ENCODE measurements at places on chromosomes 1 and 21. TPM values are rescaled to one million over a fixed set of nuclear protein-coding genes. Genes with fewer than 3 reads are reported as not detected.

DNA sequence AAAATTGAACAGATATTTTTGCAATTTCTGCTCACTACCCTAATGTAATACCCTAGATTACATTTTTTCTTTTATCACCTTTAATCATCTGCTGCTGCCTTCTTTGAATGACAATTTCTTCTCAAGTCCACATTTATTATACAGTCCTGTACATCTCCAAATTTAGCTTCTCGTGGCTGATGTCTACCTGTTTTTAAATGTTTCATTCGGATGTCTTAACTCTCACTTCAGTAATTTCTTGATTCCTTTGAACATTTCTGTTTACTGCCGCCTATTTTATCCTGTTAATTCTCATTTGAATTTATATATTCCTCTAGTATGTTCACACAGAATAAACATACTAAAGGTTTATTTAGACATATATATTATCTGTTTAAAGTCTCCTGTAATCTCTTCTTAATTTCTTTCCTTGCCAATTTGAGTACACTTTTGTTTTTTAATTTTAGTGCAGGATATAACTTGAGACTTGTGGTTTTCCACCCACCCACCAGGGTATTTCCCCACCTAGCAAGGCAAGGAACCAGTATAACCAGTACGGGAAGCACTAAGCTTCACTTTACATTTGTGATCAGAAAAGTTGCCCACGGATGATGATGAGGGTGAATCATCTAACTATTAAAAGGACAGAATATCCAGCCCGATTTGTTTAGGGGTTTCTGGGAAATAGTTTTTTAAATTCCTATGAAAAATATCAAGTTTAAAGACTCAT is 12.7 kb downstream of the INSL5 start:
- peaks cover 12% of the 10 kb centered on the region for H3K4me1 ChIP-seq
- peak overlapping the region; percentile 43 for H3K27ac ChIP-seq
- DNase-seq = peak; percentile 2
- peak overlapping the region; percentile 44 for H3K4me3 ChIP-seq
- H3K36me3 ChIP-seq = no peaks in the 10 kb centered on the region
- no peaks in the 10 kb centered on the region for H3K27me3 ChIP-seq

DNA sequence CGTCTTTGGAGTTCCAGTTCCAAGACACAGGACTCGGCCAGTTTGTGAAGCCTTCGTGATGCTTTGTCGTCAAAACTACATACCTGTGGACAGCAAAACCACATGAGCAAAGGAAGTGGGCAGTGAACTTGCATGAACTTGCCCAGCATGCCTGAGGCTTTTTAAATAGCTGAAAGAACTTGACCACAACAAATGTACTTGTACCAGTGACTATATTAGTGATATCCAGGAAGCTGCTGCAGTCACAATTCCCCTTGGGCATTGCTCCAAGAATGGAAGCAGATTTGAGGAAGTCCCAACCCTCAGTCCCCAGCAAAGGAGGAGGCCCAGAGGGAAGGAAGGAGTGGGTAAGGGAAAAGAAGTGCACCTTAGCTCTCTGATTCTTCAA is 2.6 kb downstream of the FUCA1 start:
- H3K27me3 ChIP-seq = no peaks in the 10 kb centered on the region
- H3K27ac ChIP-seq = no peak overlapping the region
- H3K36me3 ChIP-seq = no peaks in the 10 kb centered on the region
- peak overlapping the region; percentile 35 for H3K4me3 ChIP-seq
- peaks cover 31% of the 10 kb centered on the region for H3K4me1 ChIP-seq

DNA sequence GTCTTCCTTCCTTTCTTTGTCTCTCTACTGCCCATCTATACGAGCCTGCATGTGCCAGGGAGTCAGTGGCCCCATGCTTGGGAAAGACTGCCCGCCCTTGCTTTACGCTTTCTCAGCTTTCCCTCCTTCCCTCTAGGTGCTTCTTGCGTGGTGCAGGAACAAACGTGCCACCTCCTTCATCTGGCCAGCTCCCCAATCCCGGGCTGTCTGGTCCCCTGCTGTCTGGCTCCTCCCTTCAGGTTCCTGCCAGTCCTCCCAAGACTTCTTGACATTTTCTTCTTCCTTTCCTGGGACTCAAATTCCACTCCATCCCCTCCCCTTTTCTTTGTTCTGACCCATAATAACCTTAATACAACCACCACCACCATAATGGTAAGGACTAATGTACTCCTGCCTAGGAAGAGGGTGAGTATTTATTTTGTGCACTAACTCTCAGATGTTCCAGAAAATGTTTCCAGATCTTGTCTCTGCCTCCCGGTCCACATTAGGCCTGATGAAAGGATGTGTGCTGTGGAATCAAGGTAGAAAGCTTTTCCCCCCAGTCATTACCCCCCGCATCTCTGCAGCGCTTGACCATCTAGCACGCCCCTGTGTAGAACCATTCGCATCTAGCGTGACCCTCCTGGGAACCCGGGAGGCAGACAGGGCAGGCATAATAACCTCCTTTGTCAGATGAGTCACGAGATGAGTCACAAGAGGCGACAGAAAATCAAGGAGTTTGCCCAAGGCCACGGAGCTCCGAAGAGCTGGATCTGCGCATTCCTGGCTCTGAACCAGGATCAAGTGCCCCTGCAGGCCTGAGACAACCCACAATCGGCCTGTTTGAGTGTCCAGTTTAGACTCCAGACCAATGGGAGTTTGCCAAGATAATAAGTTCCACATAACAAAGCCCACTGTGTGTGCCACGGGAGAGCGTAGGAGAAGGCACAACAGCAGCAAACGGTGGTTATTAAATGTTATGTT is 60.1 kb upstream of the NEK2 start:
- H3K27me3 ChIP-seq = no peaks in the 10 kb centered on the region
- no peaks in the 10 kb centered on the region for H3K36me3 ChIP-seq
- no peak for DNase-seq
- H3K4me3 ChIP-seq = no peak overlapping the region
- H3K4me1 ChIP-seq = peaks cover 12% of the 10 kb centered on the region

DNA sequence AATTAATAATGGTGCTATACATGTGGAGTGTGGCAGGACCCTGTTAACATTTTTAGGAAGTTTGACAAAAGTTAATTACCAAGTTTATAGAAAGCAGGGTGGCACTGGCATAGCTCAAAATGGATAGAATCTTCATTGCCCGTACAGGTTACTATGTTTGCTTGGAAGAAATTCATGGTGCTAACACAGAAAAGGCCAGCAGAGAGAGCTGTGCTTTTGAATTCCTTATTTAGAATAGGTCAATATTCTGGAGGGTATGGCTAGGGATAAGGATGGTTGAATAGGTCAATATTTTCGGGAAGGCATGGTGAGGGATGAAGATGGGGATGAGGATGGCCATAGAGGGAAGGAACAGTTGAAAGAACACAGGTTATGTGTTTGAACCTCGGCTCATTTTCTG is 345.1 kb downstream of the LMO4 start:
- H3K27me3 ChIP-seq = no peaks in the 10 kb centered on the region
- no peaks in the 10 kb centered on the region for H3K4me1 ChIP-seq

DNA sequence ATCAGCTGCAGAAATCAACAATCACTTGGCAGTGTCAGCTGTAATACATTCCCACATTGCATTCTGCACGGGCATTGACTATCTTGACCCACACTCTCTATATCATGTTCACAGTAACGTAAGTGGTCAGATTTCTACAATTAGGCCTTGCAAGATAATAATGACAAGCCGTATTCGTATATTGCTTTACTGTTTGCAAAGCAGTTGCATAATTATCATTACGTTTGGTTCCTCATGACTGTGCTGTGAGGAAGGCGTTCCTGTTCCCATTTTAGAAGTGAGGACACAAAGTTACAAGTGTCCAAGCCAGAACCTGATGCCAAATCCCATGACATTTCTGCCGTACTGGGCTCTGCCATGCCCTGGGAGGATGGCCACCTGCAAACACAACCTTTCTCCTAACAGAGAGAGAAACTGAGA is 53.5 kb upstream of the TARBP1 start:
- H3K27ac ChIP-seq = peak overlapping the region; percentile 3
- no peak for DNase-seq

DNA sequence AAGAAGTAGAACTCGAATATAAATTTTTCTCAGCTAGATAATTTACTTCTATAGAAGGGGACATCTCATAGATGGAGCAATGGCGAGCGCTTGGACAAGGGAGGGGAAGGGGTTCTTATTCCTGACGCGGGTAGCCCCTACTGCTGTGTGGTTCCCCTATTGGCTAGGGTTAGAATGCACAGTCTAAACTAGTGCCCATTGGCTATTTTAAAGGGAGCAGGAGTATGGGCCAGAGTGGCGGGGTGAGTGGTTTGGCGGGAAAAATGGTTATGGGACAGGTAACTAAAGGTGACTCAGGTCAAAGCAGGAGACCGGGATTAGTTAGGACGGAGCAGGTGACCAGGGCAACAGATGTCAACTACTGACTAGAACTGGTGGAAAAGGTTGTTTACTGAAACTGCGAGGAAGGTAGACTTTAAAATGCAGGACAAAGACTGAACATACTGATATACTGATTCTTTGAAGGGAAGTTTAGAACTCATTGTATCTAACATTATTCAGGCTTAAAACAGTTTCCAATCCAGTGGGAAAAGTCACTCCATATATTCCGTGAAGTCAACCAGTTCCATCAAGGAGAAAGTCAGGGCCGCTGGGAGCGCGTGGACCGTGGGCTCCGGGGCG is 940 bp upstream of the ATAD3A start:
- H3K4me1 ChIP-seq = peaks cover 12% of the 10 kb centered on the region
- DNase-seq = no peak
- H3K27me3 ChIP-seq = no peaks in the 10 kb centered on the region

UTS2 gene
- polyA plus RNA-seq = not detected

SLFNL1 gene
- polyA plus RNA-seq = 0.54 TPM

MR1 gene
- 29.8 TPM for polyA plus RNA-seq

GLMN gene
- 8.4 TPM for polyA plus RNA-seq

CFHR4 gene
- polyA plus RNA-seq = not detected

RAB13 gene
- polyA plus RNA-seq = 1.4 TPM

CALML6 gene
- polyA plus RNA-seq = not detected
